ENCODE measurements at places on chromosomes 3 and 15. TPM values are rescaled to one million over a fixed set of nuclear protein-coding genes. Genes with fewer than 3 reads are reported as not detected.

Gene PHLDB2
- 0.21 TPM for total RNA-seq

Gene ULK3
- 97.0 TPM for total RNA-seq

Gene HTR3E
- not detected for total RNA-seq

Gene HRG
- not detected for total RNA-seq

Gene DPPA2
- not detected for total RNA-seq

Gene GOLGA8T
- not detected for total RNA-seq

Gene TXNRD3
- total RNA-seq, result 4.5 TPM

Gene DTX3L
- total RNA-seq, result 13.9 TPM

Gene POPDC2
- 0.16 TPM for total RNA-seq

Gene CCDC32
- total RNA-seq, result 19.6 TPM

DNA sequence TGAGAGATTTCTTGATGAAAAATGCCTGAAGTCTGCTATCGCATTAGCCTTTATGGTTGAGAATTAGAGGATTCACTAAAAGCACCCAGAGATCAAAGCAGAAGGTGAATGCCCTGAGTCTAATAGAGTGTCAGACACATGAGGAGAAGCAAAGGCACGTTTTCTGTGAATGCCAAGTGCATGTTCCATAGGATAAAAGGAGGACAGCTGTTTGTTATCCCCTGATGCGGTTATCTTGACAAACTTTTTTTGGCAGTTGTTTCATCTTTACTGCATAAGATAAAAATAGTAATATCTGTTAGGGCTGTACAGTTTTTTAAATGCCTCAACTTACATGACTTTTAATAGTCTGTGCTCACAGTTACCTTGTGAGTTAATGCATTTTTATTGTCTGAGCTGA, 65.3 kb upstream of the CD96 start:
- DNase-seq, result no peak

DNA sequence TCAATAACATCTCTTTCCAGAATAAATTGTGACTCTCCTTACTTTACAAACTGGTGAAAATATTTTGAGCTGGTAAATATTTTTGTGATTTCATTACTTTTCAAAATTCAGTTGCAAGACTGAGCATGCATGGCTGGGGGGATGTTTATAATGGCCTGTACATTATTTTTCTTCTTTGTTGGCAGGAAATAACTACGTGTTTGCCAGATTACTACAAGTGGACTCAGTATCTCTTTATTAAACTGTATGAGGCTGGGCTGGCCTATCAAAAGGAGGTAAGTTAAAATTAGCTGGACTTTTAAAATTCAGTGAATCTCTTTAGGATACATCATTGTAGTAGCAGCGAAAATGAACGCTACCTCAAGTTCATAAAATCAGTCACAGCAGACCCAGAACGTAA, 58.3 kb downstream of the LARS2 start:
- no peak for DNase-seq

GRCh38 chr3:25527801-25528200, 99.7 kb downstream of the RARB start:
- no peak for DNase-seq

DNA sequence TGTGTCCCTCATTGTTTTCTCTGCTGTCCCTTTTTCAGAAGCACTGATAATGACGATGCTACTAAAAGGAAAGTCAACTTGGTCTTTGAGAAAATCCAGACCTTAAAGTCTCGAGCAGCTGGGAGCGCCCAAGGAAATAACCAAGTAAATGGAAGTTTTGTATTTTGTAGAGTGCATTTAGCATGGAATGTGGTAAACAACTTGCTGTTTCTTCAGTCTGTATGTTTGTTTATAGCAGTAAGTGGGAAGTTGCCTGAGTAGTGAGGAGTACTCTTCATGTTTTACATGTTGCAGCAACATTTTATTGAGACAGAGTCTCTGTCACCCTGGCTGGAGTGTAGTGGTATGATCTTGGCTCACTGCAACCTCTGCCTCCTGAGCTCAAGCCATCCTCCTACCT, 66.0 kb downstream of the CGNL1 start:
- DNase-seq, result no peak

GRCh38 chr15:25777037-25777436, 86.1 kb downstream of the ATP10A start:
- DNase-seq, result no peak

DNA sequence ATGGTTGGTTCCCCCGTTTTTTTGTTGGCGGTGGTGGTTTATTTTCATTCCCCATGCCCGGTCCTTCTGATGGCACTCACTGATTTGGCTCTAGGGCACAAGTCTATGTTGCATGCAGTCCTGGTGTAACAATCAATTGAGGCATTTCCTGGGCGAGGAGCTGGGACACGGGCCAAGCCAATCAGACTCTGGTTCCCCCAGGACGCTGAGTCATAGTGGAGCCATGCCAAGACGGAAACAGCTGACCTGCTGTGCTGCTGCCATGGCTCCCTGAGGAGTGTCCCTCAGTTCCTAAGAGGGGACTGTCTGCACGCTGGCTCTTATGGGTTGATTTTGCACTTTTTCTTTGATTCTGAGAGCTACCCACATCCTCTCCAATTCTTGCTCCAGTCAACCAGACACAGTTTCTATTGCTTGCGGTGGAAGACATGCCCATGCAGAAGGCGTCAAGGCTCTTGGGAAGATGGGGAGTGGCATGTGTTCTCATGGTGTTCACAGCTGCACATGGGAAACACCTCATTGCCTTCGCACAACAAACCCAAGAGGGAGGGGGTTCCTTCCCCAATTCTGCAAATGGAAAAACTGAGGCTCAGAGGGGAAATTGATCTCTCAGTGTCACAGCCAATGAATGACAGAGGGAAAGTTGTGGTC, 28.3 kb upstream of the ALDH1L1 start:
- DNase-seq, result peak; percentile 99

GRCh38 chr3:71348001-71348632, 235.4 kb downstream of the FOXP1 start:
- no peak for DNase-seq

DNA sequence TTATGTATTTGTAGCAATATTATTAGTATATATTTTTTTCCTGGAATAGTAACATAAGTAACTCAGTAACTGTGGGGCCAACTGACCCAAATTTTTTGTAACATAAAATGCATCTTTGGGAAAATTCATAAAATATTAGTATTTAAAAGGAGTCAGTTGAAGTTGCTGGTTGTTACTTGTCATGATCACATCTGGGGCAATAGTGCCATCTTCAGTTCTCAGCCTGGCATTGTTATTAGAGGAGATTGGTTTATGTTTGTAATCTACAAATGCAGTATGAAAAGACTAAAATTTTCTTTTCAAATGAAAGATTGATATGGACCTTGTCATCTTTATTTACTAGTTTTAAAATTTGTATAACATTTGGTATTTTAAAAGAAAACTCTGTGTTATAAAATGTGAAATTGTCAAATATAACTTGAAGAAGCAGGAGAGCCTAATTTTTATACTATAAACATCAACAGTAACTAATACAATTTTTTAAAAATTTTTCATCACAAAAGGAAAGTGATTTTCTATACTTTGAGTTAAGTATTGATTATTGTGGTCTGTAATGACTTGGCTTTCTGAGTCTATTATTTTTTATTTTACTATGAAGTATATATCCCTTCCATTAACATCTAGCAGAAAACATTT, 38.8 kb upstream of the MLF1 start:
- peak; percentile 72 for DNase-seq

DNA sequence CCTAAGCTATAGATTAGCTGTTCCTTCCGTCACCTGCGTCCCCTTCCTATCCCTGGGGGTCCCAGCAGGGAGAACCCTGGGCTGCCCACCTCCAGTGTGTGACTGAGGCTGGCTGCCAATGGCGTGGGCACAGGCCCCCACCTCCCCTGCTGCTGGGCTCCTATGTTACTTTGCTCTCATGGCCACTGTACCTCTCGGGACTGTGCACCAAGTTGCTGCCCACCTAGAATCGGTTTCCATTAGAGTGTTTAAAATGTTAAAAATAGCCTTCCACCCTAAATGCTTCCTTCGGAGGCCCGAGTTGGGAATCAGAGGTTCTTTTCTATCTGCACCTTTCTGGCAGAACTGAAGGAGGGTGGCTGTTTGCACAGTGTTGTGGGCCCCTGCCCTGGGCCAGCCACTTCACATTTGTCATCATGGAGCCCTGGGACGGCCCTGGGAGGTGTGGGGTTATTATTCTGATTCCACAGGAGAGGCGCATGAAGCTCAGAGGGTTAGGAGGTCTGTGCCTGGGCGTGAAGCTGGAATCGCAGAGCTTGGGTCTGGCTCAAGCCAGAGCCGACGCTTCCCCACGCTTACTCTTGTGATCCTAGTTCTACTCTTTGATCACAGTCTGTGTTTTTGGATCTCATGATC, 29.1 kb downstream of the IRAK2 start:
- no peak for DNase-seq

DNA sequence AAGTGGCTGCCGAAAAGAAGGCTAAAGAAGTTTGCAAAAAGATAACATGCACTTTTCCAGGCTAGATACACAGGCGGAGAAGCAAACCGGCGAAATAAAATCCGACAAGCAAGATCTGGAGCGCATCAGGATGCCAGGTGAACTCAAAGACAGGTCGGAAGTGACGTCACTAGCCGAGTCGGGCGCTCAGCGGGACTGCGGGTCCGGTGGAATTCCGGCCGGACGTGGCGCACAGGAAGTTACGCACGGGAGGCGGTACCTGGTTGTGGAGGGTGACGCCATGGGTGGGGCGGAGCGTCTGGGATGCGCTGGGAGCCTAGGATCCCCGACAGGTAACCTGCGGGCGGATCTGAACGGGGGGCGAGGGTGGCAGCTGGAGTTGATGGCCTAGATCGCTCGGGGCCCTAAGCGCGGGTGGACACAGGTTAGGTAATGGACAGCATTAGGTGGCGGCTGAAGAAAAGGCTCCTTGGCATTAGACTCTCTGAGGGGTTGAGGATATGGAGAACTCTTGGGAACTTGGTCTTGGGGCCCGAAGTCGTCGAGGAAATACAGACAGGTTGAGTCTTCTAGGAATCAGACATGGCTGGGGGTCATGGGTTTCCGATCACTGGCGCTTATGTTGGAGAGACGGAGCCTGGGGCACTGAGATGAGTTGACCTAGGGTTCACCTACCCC, 29.0 kb upstream of the EHHADH start:
- peak; percentile 99 for DNase-seq

GRCh38 chr3:194449913-194450312, 36.9 kb downstream of the ATP13A3 start:
- no peak for DNase-seq
